ENCODE measurements at places on chromosomes 12 and 14.

GRCh38 chr12:51954561-51955361 lies 3.3 kb downstream of the ACVR1B start:
- DNase-seq = no peak

DNA sequence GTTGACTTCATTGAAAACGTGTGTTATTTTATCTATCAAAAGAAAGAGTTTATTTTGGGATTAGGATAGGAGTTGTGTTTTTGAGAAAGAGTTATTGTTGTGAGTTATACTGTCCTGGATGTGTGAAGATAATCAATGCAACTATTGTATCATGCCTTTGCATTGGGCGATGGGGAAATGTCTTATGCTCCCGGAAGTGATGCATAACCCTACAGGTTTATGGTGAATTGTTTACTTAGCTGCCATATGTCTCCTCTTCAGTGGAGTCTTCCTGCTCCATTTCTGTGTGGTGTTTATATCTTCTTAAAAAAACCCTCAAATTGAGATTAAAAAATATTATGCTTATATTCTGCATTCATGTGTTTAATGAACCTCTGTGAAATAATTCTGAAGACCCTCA lies 6.5 kb downstream of the PDE3A start:
- DNase-seq = no peak

GRCh38 chr14:72788972-72789728 lies 104.8 kb downstream of the DPF3 start:
- DNase-seq = no peak

- no peak for DNase-seq
Measured at GRCh38 chr12:47039079-47039478, 40.3 kb upstream of the PCED1B start.

GRCh38 chr12:124941170-124941527 lies 26.7 kb upstream of the UBC start:
- no peak for DNase-seq
